ENCODE measurements at places on chromosomes 1 and 21.

GRCh38 chr1:87335175-87335884, 6.7 kb downstream of the LMO4 start:
- peak; percentile 74 for DNase-seq

DNA sequence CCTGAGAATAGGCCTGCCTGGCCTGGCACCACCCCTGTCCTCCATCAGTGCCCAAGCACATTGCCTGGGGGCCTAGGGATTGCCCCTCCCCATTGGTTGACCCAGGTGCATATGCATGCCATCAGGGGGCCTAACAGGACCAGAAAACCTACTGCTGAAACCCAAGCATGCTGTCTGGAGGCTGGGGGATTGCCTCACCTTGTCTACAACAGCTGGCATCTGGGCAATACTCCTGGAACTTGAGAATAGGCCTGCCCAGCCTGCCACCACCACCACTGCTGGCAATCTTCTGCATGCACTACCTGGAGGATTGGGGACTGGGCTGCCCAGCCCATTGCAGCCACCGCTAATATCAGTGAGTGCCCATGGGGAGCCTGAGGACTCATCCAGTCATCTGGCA, 56.1 kb upstream of the BCL10 start:
- no peak for DNase-seq

DNA sequence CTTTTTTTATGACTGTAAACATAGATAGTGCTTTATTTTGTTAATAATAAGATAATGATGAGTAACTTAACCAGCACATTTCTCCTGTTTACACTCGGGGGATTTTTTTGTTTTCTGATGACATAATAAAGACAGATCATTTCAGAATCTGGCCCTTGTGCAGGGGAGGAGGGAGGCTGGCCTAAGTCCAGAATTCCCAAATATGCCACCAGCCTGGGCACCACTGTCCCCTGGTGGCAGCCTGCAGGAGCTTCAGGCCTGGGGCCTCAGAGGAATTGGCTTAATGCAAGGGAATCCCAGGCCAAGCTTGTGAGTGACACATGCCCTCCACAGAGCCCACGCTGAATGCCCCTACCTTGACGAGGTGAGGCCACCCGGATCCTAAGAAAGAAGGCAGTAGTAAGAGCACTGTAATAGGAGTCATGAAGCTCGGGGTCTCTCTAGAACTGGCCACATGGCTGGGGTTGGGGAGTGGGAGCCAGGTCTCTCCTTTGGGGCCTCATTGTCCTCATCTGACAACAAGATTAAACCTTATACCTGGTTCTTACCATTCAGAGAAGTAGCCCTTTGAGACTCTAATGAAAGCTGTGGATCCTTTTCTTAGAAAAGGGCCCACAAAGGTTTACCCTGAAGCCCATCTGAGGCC, 24.1 kb downstream of the ETNK2 start:
- DNase-seq, result peak; percentile 51

- no peak for DNase-seq
Measured at GRCh38 chr1:97630281-97630680, 290.6 kb downstream of the DPYD start.

- DNase-seq, result peak; percentile 1
Measured at GRCh38 chr1:30514137-30514654, 209.2 kb downstream of the MATN1 start.

GRCh38 chr21:46018615-46019014, 37.0 kb downstream of the COL6A1 start:
- no peak for DNase-seq

- no peak for DNase-seq
Measured at GRCh38 chr1:193115629-193116227, 6.1 kb upstream of the CDC73 start.

GRCh38 chr21:31879241-31879650, 6.4 kb downstream of the HUNK start:
- no peak for DNase-seq

DNA sequence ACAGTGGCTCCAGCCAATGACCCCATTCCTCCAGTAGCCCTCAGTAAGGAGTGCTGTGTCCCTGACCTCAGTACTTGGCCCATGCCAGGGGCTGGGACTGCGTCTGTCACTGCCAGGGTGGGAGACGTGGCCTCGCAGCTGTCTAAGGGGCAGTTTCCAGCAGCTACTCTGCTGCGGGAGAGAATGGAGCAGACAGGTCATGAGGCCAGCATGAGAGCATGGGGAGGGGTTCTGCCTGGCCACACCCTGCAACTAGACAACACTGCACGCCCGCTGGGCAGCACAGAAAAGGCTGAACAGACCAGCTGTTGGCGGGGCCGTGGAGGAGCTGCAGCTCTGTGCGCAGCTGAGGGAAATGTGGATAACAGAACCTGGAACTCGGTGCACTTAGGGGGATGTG, 91.6 kb upstream of the COL6A1 start:
- peak; percentile 69 for DNase-seq

DNA sequence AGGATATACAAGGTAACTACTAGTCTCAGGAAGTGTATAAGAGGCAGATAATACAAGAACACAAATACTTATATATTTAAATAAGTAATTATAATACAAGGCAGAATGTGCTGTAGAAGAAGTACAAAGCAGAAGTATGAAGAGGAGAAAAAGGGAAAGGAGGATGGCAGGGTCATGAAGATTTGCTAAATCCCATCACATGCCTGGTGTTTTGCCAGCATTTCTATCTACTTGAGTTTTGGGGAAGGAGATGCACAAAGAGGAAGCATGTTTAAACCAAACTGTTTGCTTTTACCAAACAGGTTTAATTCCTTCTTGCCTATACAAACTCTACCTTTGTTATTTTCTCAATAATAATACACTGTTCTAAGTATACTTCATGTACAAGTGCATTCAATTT, 60.9 kb upstream of the PODN start:
- DNase-seq, result no peak

- no peak for DNase-seq
Measured at GRCh38 chr21:41508415-41509144, 622 bp upstream of the TMPRSS2 start.

Measured in femur (tissue), 1 donor.